ENCODE measurements at places on chromosomes 12 and 14.
A peak's percentile ranks its signal among the peaks of the same experiment; 100 is the strongest.

- peak; percentile 57 for DNase-seq
Measured at GRCh38 chr14:102849526-102850379, 72.5 kb downstream of the TRAF3 start.

GRCh38 chr12:90398285-90398836, 556.6 kb downstream of the CCER1 start:
- DNase-seq = no peak

GRCh38 chr14:93017898-93018297, 94.9 kb downstream of the CHGA start:
- no peak for DNase-seq

DNA sequence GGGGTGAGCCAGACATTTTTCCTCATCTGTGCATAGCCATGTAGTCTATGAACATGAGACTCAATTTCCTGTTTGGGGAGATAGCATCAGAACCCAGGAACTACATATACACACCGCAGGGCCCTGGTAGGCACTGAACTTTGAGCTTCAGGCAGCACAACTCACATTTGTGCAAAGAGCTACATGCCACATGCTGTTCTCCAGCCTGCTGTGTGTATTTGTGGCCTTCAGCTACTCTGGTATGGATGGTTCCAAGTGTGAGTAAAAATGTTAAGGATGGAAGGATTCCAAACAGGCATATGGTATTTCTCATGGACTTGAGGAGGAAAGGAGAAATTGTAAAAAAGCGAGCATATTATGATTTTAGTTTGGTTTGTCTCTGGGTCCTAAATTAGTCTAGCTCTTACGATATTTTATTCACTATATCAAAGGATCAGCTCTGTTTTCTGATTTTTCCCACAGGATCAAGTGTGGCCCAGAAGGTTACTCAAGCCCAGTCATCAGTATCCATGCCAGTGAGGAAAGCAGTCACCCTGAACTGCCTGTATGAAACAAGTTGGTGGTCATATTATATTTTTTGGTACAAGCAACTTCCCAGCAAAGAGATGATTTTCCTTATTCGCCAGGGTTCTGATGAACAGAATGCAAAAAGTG, 422.4 kb upstream of the OR4E1 start:
- peak; percentile 49 for DNase-seq

DNA sequence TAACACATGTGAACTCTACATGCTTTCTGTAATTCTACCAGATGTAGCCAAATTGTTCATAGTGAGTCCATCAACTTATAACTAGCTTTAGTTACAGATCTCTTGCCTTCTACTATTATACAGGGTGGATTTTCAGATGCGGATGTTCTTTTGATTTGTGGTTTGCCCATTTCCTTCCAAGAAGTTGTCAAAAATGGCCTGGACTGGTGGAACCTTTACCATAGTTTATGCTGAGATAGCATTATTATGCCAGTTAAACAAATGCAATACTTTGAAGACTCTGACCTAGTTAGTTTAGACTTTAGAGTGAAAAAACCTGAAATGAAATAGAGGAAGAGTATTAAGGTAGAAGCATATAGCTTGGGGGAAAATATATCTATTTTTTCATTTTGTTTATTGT, 27.4 kb upstream of the CFL2 start:
- peak; percentile 14 for DNase-seq

- no peak for DNase-seq
Measured at GRCh38 chr12:27119797-27120196, 37.4 kb upstream of the C12orf71 start.

DNA sequence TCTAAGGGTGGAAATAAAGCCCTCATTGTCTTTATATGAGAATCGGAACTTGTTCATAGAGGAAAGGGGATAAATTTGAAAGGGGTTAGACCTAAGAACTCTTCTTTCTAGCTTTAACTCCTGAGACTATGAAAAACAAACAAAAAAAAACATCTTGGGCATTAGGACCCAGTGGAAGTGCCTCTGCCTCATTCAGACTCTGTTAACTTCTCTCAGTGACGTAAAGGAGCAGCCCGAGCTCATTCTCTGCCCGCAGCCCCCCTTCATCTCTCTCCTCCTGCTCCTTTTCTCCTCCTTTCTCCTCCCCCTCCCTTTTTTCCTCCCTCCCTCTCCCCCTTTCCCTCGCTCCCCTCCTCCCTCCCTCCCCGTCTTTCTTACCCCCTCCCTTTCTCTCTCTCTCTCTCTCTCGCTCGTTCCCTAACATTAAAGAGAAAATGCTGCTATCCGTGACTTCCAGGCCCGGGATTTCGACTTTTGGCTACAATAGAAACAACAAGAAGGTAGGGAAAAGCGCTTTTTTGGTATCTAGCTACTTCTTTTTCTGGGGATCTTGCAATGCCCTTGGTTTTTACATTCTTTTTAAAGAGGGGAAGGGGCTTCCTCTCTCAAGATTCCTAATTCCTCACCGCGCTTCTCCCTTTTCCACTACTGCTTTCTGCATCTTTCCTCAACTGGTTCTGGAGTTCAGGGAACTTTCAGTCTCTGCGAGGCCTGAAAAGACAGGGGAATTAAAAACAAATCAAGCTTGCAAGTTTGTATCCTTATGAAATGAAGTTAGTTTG, at the start of gene RBMS2:
TSS of gene RBMS2 (plus strand) at position 231 of the 782 bp plus-strand sequence. CDS start at position 435, 204 bp downstream.
- DNase-seq = peak; percentile 72

All from hematopoietic multipotent progenitor cell treated with erythropoietin and hydrocortisone succinate and interleukin-3 and kit ligand, for 6 days (in vitro differentiated cells).